CD4-positive, alpha-beta T cell treated with Interleukin-1 beta for 1 hour (primary cell): ENCODE measurements at places on chromosomes 5 and 9.

GRCh38 chr9:12878351-12878978 is 103.6 kb downstream of the LURAP1L start:
- no peak for DNase-seq

DNA sequence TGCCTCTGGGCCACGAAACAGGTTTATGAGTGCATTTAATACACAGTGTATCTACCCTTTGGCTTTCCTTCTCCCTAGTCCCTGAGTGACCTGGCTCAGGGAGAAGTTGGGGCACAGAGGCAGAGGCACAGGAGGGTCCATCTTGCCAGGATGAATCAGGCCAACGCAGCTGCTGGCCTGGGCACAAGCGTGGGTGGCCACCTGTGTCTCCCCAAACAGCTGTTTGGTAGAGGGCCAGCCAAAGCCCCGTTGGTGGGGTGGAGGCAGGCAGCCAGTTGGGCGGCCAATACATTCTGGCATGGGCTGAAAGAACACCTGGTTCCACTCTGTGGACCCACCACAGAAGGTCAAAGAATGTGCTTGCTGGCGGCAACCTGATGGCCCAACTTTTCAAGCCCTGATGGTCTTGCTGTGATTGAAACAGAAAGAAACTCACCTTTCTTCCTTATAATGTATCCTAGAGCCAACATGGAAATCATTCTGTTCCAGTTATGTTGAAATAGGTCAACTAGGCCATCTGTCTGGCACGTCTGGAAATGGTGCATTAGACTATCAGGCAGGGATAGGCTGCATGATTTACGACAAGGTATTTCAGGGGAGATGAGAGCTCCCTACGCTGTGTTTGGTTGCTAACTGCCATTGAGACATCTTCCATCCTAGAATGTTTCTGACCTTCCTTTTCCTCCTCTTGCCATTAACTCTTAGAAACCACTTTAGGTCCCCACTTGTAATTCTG is 337.4 kb downstream of the ADAMTS6 start:
- DNase-seq: no peak

DNA sequence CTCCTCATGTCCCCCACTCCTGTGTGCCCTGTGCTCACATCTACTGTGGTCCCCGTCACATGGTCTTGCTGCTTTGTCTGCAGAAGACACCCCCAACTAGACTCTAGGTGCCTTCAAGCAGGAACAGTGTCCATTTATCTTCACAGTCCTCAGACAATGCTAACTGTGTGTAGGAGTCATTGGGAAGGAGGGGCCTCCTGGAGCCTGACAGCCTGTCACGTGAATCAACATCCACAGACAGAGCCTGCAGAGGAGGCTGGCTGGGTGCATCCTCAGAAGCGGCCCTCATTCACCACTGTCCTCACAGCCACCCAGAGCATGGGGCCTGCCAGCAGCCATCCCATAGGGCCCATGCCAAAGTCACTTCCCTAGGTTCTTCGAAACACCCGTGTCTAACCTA is 98.7 kb downstream of the MED10 start:
- DNase-seq: no peak

GRCh38 chr5:133296624-133297023 is 244.8 kb downstream of the HSPA4 start:
- no peak for DNase-seq

DNA sequence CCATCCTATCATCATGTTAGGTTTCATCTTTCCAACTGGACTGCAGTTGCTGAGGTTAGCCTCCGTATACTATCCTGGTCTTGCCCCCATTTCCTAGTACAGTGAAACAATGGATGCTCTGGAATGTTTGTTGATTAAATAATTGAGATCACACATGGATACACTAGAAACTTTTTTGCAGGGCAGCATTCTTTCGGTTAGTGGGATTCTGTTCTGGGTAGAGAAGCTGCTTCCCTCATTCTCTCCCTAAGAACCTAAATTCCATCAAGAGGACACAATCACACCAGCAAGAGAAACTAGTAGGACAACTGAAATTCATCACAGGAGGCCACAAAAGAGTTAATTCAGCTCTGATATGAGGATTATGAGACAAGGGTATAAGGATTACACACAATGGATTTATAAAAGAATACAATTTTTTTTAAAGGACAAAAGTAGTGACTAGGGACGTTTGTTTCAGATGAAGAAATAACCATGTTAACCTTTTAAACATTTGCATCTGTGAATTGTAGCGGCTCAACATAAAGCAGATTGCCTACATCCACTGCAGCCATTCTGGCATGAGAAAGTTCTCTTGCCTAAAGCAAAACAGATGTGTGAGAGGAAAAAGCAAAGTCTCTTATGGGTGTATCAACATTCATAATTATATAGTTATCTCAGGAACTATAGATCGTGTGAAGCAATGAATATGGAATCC is 162.7 kb upstream of the LHFPL2 start:
- DNase-seq: no peak

DNA sequence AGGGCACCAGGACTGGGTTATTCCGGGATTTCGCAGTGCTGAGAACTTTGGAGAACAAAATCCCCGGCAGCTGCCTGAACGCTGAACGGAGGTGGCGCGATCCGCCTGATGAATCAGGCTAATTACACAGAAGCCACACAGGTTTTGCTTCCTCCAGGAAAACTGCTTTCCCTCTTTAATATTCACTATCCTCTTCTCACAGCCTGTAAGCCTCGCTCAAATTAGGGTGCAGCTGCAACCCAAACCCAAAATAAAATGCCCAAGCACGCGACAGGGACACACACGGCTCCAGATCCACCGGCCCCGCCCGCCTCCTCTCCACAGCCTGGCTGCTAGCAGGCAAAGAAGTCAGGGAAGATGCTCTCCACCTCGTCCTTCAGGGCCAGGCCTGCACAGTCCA is 6.0 kb downstream of the SOHLH1 start:
- no peak for DNase-seq

DNA sequence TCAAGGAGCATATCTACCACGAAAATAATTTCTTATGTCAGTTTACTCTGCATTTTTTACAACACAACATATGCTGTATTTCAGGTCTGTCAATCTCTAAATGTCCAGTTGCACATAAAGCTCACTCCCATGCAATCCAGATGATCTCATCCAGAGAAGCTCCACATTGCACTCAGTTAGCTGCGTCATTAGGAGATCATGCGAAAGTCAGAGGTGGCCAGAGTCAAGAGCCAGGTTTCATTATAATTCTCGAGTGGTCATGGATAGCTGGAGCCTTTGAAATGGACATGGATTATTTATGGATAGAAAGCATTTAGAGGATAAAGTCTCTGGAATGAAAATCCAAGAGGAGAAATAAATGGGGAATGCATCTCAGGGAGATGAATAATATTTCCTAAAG is 232.3 kb downstream of the GAS1 start:
- DNase-seq: no peak

- no peak for DNase-seq
Measured at GRCh38 chr5:176425791-176426190, 9.5 kb upstream of the CLTB start.

DNA sequence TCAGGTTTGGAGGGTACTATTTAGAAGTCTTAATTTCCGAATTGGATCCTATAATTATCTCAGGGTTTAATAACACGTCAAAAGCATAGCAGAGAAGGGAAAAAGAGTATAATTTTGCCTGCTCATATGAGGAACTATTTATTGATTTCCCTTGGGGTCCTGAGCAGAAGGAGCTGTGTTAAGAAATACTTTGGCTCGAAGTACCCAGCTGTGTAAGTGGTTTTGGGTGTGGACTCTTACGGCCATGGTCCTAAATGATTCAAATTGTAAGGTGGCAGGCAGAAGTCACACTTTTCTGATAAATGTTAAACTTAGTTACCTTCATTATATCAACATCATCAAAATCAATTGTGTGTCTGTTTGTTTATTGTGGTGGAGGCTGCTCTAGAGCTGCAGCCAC is 190.4 kb downstream of the MTRR start:
- DNase-seq: no peak

GRCh38 chr5:153515301-153515700 is 24.8 kb downstream of the GRIA1 start:
- DNase-seq: no peak

DNA sequence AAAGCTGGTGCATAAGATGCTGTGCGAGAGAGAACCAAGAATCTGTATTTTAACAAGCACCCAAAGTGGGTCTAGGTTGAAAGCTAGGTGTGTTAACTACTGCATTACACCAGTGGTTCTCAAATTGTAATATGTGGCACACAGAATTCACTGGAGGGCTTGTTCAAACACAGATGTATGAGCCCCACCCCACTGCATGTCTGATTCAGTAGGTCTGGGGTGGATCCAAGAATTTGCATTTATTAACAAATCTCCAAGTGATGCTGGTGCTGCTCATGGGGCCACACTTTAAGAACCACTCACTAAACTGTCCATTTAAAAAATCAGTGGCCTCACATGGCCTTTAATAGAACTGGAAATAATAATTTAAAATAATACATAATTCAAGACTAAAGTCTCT is 40.4 kb downstream of the LPAR1 start:
- DNase-seq: no peak

DNA sequence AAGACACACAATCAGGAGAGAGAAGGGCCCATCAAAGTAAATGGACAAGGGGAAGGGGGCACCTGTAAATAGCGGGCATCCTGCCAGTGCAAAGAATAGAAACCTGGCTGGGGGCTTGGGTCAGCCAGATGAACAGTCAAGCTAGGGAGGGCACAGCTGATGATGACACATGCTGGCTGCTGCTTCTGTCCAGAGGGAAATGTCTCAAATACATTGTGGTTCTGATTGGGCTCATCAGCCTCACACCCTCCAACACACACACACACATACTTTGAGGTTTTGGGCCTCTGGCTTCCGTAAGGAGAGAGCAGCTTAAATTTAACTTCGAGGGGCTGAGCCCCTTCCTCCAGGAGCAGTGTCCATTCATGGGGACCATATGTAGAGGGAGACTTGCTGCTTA is 27.6 kb upstream of the SPATA31E1 start:
- no peak for DNase-seq

- DNase-seq: no peak
Measured at GRCh38 chr5:84287951-84288350, 96.7 kb downstream of the EDIL3 start.

DNA sequence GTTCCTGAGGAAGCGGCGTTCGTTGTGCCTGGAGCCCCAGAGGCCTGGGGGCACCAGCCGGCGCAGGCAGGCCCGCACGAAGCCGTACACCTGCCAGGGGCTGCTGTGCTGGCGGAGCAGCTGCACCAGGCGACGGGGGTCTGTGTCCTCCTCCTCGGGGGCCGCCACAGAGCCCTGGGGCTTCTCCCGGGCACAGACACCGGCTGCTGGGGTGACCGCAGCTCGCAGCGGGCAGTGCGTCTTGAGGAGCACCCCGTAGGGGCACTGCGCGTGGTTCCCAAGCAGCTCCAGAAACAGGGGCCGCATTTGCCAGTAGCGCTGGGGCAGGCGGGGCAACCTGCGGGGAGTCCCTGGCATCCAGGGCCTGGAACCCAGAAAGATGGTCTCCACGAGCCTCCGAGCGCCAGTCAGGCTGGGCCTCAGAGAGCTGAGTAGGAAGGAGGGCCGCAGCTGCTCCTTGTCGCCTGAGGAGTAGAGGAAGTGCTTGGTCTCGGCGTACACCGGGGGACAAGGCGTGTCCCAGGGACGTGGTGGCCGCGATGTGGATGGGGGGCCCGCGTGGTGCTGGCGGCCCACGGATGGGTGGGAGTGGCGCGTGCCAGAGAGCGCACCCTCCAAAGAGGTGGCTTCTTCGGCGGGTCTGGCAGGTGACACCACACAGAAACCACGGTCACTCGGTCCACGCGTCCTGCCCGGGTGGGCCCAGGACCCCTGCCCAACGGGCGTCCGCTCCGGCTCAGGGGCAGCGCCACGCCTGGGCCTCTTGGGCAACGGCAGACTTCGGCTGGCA is 1.3 kb downstream of the TERT start:
- no peak for DNase-seq

DNA sequence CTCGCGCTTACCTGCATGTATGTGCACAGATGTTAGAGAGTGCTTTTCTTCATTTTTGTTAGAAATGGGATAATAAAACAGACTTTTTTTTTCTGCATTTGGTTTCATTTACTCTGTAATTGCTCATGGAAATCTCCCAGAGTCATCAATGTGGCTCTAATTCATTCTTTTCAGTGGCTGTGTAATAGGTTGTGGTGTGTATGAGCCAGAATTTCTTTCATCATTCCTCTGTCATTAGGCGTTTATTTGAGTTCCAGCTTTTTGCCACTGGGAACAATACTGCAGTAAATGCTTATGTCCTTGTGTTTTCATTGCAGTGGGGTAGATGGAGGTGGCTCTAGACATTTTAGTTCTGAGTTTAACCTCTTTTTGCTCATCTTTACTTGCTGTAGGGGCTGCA is 118.9 kb downstream of the NXNL2 start:
- DNase-seq: no peak

DNA sequence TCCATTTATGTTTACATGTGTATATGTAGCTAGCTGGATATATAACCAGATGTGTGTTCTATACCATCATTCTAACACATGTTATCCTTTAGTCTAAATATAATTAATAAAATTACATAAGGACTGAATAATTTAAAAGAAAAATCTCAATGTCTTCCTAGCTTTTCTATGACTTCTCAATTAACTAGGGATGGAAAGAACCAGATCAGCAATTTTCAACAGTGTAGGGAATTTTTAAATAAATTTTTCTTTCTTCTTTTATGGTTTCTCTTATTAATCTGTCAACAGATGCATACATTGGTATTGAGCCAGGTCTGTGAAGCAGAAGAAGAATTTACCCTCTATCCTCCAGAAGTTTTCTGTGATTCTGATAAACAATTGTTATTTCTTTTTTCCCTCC is 2180.4 kb upstream of the C9orf72 start:
- DNase-seq: no peak

GRCh38 chr5:14450018-14450524 is 131.5 kb upstream of the OTULINL start:
- no peak for DNase-seq

DNA sequence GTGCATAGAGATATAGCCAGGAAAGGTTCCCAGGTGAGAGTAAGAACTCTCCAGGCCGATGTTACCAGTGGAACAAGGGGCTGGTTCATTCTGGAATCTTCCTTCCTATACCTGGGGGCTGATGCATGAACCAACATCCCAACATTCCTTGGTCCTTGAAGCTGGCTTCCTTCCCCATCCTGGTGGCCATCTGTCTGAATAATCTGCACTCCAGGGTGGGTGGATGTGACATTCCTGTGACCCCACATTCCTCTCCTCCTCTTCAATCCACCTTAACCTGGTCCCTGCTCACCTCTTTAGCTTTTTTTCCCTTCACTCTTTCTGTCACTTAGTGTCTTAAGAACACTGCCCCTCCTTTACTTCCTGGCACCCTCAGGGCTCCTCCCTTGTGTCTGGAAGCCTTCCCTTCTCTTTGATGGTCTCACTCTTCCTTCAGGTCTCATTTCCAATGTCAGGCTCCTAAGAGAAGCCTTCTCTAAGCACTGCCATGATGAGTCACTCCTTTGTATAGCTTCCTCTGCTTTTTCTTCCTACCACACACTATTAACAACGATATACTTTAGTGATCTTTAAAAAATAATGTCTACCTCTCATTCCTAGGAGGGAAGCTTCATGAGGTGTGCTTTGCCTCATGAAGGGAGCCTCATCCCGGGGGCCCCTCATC is 80.3 kb downstream of the BOD1 start:
- DNase-seq: no peak
